ENCODE measurements at places on chromosomes 12 and 14.

DNA sequence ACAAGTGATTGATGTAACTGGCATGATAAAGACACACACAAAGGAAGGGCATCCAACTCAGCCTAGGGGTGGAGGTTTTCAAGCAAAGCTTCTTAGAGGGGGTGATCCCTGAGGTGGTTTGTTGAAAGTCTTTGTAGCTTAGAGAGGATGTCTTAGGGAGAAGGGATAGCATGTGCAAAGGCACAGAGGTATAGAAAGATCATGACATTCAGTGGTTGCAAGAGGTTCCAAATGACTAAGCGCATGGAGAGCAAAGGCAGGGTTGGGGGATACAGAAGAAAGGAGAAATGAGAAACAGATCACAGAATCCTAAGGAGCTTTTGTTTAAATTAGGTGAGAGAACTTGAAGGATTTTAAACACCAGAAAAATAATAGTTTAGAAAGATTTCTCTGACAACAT is 5.2 kb upstream of the CCT2 start:
- DNase-seq = no peak

DNA sequence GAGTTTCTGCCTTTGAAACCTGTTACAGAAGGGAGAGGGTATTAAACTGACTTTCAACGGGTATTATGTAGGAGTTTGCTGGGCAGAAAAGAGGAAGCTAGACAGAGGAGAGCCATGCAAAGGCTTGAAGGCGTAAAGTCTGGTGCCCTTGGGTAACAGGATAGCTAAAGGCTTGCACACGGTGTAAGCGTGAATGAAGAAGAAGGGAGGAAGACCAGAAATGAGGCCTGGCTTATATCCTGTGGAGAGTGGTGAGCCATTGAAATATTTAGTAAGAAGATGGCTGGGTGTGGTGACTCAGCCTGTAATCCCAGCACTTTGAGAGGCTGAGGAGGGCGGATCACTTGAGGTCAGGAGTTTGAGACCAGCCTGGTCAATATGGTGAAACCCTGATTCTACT is 22.6 kb downstream of the SUDS3 start:
- no peak for DNase-seq

DNA sequence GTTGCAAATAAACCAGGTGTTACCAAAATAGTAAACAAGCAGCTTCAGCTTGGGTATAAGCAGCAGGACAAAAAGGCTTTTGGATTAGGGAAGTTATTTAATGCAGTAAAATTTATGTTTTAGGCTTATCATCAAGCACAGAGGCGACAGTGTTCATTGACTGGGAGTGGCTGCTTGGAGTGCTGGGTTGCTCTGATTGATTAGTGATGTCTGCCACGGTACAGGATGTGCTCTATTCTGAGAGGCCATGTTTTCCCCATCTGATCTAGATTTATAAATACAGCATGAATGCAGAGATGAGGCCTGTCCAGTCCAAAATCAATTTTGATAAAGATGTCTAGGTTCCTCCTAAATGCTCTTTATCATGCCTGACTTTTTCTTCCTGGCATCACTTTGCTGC is 83.5 kb downstream of the MAP1LC3B2 start:
- no peak for DNase-seq

DNA sequence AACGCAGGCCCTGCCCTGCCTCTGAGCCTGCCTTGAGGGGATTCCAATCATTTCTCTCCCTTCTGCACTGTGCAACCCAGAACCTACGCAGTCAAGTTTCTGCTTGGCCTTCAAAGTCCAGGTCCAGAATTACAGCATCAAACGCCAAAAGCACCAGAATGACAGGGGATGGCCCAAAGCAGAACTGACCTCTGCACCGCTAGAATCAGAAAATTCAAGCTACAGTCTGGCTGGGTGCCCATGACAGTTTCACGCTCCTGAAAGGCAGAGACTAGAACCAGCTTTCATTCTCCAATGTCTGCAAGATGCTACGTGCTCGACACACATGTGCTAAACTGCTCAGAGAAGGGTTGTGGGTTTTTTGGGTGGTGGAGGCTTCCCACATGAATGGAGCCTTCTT is 4.1 kb downstream of the CLMN start:
- no peak for DNase-seq

DNA sequence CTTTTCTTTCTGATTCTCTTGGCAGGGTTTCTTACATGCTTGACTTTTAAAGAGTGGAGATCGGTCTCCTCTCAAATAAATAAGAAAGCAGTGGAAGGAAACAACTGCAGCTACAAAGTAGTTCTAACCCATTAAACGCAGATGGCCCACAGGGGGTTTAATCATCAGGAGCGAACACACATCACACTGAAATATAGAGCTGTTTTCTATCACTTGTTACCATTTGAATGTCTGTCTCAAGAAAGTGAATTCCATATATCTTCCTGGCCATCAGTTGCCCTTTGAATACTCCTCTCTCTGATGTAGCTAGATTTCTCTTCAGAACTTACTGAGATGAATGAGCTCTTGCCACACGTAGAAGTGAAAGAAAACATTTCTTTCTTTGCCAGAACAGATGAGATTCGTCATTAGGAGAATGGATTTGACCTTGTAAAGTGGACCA is 29.1 kb downstream of the ALX1 start:
- no peak for DNase-seq
